ENCODE measurements at places on chromosomes 3 and 15.

DNA sequence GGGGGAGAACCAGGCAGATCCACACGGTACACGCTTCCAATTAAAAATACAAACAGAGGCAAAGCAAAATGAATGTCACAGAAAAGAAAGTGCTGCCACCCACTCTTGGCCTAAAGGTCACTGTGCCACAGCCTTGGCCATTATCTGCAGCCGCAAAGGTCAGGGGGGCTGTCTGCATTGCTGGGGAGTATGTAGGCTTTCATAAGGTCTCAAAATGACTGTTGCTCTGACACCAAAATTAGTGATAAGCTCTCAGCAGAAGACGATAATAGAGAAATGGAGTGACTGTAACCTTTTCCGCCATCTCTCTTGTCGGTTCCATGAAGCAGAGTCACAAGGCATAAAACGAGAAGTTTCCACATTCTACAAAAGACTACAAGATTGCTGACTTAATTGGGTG lies 374.2 kb upstream of the ICE2 start:
- no peak for DNase-seq

DNA sequence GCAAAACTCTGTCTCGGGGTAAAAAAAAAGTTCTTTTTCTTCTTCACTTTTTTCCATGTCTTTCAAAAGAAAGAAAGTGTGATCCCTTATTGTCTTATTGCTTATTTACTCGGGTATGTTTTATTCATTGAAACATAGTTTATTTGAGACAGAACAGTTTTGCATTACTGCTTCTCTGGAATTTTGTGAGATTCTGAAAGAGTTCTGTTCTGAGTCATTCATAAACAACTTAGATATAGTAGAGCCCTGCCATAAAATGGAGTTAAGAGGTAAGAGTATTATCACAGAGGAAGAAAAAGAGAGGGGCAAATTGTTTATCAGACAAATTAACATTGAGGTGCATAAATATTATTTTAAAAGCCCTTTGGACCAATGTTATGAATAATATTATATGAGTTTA lies 522.2 kb downstream of the ROBO2 start:
- no peak for DNase-seq

- no peak for DNase-seq
These were observed 352.6 kb upstream of the ICE2 start for GRCh38 chr15:60831540-60831939.

DNA sequence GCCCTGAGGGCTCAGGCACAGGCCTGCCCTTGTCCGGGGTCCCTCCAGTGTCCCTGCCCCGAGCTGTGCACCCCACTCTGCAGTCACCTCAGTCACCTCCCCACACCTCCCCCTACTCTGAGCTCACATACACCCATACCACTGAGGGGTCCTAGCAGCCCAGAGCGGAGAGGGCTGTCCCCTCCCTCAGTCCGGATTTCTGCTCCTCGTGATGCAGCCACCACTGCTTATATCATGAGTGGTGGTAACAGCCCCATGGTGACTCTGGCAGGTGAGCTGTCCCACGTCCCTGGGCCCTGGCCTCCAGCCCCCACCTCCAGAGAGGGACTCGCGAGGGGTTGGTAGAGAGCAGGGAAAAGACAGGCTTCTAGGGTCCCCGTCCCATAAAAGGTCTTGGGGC lies 8.0 kb downstream of the CSPG4 start:
- no peak for DNase-seq

GRCh38 chr3:47398228-47398627 lies 17.4 kb downstream of the PTPN23 start:
- no peak for DNase-seq

- DNase-seq: peak; percentile 80
These were observed 54.4 kb upstream of the HEG1 start for GRCh38 chr3:125110016-125110875.

DNA sequence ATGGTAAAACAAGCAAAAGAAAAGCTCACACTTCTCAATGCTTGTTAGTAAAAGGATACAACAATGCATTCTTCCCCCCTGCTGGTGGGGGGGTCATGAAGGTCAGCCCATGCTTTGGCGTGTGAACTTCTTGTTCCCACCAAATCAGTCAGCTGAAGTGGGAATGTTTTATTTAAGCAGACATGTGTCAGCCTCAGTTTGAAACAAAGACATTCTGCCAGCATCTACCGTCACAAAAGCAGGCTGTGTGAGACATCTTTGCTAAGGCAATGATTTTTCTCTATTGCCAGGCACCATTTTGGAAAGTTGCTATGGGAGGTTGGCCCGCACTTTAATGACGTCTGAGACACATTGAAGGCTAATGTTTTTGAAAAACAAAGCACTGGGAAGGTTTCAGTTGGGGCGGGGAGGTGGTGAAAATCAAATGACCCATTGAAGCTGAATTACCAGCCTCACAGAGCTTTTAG lies 206.6 kb downstream of the TLE3 start:
- no peak for DNase-seq

GRCh38 chr3:123331006-123331405 lies 117.9 kb downstream of the ADCY5 start:
- DNase-seq: no peak

- peak; percentile 52 for DNase-seq
These were observed 775 bp downstream of the ARNT2 start for GRCh38 chr15:80404761-80405553.

DNA sequence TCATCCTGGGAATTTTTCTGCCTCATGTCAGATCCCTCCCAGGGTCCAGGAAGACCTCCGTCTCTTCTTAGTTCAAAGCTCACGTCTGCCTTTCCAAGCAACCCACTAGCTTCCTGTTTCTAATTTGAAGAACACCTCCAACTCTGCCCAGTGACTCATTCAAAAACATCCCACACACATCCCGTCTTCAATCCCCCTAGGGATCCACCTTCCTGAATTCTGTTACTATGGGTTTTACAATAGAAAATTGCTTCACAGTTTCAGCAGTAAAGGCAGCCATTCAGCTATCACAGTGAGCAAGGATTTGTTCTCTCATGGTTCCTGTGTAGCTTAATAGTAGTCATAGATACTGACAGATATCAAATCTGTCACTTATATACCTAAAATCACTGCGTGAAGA lies 308.3 kb upstream of the CCDC54 start:
- peak; percentile 14 for DNase-seq

GRCh38 chr3:185297867-185298266 lies 44.0 kb upstream of the EHHADH start:
- DNase-seq: no peak

GRCh38 chr3:45677033-45677446 lies 12.2 kb upstream of the SACM1L start:
- DNase-seq: peak; percentile 55

DNA sequence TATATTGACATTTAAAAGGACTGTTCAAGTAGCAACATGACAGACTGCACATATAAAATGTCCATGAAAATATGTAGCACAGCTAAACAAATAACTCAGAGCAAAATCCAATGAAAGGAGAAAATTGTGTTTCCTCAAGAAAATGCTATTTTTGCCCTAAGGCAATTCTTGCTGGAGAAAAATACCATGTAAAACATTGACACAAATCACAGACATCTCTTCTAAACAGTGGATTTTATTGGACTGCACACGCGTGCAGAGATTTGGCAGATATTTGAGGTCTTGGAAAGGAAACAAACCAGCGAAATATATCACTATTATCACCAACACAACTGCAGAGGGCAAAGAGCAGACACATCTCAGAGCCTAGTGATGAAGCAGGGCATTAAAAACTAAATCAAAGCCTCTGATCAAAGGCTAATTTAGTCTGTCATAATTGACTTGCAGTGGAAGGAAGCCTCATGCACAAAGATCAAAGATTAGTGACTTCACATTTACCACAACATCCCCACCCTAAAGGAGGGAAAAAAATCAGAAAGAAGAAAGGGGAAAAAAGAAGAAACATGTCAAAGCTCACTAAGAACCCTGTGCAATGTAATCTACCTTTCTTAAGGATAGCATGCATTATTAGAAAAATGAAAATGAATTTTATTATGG lies 52.4 kb downstream of the CHL1 start:
- DNase-seq: peak; percentile 94

- DNase-seq: no peak
These were observed 66.2 kb upstream of the TPM1 start for GRCh38 chr15:62976301-62976881.

GRCh38 chr3:182046166-182046764 lies 334.5 kb downstream of the SOX2 start:
- no peak for DNase-seq

GRCh38 chr3:9721015-9721699 lies 10.4 kb upstream of the BRPF1 start:
- no peak for DNase-seq

DNA sequence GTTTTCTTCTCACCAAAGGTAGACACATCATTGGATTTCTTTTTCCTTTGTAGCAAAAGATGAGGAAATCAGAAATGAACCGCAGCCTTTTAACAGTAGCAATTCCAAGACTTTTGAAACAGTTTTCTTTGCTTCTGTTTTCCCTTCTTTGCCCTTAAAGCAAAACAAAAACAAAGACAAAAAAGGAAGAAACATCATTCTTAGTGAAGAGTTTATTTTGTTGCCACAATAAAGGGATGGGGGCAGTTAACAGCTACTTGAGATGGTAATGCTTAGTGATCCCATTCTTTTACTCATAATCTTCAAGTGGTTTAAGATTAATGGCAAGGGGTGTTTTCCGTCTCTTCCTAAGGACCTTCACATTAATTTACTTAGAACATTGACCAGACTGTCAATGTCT lies 218.8 kb downstream of the MEIS2 start:
- DNase-seq: no peak

- DNase-seq: no peak
These were observed 136.8 kb downstream of the PGPEP1L start for GRCh38 chr15:98870788-98871187.

DNA sequence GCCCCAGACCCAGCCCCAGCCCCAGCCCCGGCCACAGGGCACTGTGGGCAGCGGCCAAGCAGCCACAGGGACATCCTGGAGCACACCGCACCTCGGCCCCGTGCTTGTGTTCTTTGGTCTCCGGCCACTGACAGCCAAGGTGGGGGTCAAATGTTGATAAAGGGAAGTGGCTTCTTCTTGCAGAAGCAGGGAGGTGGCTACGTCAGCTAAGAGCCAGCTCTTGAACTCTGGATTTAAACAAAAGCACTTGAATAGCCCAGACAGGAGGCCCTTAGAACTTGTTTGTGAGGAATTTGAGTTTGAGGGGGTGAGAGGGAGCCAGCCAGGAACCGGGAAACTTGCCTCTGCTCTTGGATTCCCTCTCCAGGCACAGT lies 135.8 kb upstream of the ABHD17C start:
- DNase-seq: no peak

DNA sequence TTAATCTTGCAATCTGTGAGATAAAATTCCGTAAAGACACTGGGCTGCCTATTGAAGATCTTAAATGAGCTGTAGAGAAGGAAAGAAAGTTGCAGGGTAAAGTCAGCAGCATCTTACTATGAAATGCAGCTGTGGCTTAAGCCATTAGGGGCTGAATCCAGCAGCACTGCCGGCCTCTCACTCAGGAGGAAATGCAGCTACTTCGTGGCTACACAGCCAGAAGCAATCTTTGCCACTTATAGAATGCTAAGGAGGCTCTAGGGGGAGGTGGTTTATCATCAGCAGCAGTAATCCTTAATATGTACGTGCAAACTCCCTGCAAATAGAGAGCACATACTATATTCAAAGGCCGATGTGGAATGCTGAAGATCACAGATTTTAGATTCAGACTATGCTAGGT lies 19.1 kb upstream of the MCTP2 start:
- DNase-seq: no peak

Measured in SW480 (cell line).